ENCODE measurements at places on chromosomes 12 and 14.
A peak's percentile ranks its signal among the peaks of the same experiment; 100 is the strongest.

- DNase-seq, result no peak
Measured at GRCh38 chr12:3559601-3560294, 68.7 kb downstream of the PRMT8 start.

- DNase-seq, result no peak
Measured at GRCh38 chr12:88703790-88704189, 123.5 kb upstream of the KITLG start.

DNA sequence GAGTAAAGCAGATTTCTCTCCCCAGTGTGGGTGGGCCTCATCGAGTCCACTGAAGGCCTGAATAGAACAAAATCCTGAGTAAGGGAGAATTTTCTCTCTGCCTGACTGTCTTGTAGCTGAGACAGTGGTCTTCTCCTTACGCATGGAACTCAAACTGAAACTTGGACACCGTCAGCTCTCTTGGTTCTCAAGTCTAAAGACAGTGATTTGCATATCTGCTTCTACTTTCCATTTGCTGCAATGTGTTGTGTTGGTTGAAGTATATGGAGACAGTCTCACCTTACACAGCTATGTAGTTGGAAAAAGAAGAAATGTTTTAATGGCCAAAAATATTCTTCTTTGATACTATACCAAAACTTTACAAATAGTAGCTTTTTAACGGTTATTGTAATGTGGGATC, 160.2 kb upstream of the LMNTD1 start:
- no peak for DNase-seq

DNA sequence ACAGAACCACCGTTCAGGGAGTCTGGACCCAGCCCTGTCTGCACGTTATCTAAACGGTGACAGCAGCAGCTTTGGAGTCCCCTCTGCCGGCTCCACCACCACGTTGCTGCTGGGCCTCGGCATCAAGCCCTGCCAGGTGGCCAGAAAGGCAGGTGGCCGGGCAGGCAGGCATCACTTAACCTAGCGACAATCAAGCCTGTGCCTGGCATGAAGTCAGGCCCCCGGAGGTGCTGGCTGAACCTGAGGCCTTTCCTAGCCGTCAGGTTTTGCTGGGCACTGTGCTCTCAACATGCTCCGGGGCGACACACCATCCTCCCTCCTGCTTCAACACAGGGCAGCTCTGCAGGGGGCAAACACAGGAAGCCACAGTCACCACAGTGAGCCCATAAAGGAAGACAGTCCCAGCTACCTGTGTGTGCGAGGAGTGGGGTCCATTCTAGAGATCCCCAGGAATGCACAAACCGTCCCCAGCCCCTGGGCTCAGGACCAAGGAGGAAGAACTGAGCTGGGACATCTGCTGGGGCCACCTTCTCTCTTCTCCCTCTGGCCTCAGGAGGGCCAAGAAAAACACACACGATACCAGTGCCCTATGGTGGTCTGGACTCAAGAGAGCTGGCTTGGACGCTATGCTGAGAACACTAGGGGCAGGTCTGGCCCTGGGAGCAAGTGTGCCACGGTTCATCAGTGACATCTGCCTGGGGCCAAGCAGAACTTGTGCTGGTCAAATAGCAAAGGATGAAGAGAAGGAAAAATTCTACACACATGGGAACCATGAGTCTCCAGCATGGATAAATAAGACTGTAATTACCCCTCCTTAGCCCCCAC, 44.7 kb downstream of the CCDC88C start:
- no peak for DNase-seq

DNA sequence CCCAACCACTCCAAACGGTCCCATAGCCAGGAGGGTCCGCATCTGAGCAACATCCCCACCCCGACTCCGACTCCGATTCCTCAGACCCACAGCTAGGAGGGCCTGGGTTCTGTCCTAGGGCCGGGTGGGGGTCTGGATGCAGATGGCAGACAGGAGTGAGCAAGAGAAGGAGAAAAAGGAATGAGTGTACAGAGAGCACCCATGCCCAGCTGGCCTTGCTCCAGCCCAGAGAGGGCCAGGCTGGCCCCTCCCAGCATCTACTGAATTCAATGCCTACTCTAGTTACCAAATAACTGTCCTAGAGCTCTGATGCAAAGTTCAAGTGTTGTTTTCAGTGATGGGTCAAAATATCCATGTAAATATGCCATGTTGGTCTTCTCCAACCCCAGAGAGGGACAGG, 40.8 kb downstream of the VDR start:
- DNase-seq, result no peak

DNA sequence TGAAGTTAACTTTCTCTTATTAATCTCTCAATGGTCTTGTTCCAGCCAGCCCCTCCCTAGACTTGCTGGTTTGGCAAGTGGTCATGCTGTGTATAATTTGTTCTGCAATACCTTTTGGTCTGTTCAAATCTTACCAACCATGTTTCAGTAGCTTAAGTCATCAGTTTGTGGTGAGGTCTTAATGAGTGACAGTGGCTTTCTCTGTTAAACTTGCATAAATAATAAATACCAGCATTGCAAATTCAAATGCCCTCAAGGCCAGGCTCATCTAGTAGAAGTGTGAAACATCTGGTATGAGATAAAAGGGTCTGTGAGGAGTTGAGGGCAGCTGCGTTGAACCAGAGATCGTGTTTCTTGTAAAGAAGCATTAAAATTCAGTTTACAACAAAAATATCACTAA, 319.5 kb downstream of the TMEM117 start:
- DNase-seq, result no peak

DNA sequence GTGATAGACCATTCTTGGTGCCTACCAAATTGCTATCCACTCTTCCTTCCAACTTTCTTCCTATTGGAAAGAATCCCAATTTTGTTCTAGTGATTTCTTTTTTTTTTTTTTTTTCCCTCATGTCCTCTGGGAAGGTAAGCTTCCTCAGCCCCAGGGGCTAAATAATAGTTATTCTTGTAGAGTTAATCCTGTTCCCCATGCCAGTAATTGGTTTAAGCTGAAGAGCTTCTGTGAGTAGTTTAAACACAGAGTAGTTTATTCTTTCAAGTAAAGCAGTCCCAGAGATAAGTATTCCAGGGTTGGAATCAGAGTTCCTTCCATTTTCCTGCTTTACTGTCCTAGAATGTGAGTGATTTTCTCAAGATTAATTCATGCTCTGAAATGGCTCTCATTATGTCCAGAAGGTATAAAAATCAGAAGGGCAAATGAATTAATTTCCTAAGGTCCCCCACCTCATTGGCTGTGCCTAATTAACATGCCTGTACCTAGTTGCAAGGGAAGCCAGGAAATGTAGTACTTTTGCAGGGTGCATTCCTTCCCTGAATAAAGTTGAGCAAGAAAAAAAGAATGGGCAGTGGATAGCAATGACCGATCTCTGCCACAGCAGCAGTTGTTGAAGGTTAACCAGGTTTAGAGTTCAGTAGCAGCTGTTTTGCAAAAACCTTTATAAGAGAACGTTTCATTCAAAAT, 97.8 kb downstream of the PLEKHA5 start:
- DNase-seq, result no peak

- DNase-seq, result no peak
Measured at GRCh38 chr12:59580050-59580449, 15.8 kb upstream of the SLC16A7 start.

DNA sequence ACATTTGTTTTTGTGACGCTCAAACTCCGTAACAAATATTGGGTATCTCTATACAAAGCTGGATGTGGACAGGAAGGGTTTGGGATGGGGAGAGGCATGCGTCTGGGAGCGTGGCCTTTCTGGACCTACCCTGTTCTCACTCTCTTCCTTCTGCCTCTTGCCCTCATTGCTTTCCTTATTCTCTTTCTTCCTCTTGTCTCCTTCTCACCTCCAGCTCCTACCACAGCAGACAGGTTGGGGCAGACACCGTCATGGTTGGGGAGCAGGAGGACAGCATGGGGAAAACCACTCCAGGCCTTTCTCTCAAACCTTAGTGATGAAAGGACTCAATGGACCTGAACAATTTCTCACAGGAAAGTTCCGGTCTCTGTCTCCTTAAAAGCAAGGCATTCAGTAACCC, 465.3 kb downstream of the RAD51B start:
- DNase-seq, result no peak

DNA sequence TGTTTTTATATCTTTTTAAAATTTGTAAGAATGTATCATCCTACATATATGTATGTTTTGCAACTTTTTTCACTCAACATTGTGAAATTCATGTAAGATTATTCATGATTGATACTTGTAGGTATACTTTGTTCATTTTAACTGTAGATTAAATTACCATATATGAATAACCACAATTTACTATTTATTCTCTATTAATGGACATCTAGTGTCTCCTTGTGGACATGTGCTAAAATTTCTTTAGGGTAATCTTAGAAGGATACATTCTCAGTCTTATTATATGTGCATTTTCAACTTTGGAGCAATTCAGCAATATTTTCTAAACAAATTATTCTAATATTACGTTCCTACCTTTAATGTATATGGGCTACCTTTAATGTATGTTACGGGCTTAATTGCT, 192.4 kb downstream of the FUT8 start:
- DNase-seq, result no peak

DNA sequence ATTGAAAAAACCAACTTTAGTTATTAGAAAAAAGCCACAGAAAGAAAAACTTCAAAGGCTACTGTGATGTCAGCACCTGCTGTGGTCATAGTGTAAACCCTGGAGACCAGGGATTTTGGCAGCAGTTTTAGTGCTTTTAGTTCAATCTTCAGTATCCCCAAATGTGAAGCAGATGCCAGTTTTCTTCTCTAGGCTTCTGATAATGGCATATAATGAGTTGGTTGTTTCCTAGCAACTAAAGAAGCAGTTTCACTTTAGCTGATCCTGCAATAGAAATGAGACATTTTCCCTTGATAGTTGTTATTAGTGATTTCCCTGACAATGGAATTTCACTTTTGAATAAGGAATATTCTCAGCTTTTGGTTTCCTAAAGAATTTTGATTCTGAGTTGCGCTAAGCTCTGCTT, 131.2 kb downstream of the NUBPL start:
- DNase-seq, result peak; percentile 12

DNA sequence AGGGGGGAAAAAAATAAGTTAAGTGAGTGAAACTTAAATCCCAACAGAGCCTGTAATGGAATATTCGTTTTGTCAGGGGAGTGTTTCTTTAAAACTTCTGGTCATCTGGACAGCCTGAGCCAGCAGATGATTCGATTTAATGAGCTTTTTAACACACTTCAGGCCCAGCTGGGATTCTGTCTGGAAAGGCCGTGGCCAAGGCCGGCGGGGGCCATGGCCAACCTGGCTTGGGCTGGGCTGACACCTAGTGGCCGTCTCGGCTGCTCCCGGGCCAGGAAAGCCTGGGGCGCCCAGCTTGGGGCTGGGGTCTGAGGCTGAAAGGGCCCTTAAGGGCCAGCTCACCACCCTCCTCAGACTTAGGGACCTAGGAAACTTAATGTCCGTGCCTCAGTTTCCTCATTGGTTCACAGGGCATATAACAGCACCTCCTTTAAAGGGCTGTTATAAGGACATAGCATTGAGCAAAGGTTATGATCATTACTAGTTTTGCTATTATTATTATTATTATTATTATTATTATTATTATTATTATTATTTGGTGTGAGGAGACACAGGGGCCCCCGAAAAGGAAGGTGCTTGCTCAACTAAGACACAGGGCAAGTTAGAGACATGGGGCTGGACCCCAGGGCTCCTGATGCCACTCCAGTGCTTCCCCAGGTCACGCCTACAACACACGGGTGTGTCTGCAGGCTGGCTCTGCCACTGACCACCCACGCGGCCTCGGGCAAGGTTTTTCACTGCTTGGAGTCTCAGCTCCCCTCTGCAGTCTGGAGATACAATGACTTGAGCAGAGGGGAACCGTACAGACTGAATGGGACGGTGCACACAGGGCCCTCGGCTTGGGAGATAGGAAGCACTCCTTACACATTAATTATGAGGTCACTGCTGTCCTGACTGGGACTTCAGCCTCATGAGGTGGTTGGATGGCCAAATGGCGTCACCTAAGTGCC, 84.0 kb downstream of the SYNE3 start:
- DNase-seq, result no peak

- no peak for DNase-seq
Measured at GRCh38 chr12:57456145-57456700, 1.1 kb downstream of the INHBE start.

- DNase-seq, result no peak
Measured at GRCh38 chr12:25988505-25988904, 30.0 kb downstream of the RASSF8 start.

GRCh38 chr14:30064454-30064853, 136.8 kb upstream of the PRKD1 start:
- no peak for DNase-seq

DNA sequence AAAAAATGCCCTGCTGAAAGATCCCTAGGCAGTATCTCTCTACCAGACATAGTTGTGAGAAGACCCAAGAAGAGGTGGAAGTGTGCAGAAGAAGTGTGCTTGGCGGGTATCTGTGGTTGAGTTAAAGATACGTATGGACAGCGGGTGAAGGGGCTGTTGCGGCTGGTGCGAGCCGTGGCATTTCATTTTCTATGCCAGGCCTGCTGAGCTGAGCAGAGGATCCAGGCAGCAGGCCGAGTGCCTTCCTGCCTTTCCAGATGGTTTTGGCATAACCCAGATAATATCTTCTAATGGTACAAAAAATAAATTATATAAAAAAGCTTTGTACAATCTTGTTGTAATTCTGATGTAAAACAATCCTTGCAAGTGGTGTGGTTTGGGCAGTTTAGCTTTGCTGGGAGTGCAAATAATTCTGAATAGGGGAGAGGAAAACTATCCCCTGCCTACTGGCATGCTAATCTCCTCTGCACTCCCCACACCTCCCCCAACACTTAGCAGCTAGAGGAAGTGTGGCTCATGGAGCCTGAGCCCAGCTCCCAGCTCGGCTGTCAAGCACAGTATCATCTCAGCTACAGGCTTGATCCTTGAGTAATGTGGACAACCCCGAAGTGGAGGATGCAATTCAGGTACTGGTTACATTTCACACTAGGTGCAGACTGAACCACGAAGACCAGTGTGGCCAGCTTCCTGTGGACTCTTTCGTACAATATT, 168.9 kb downstream of the VRK1 start:
- no peak for DNase-seq
